ENCODE measurements at places on chromosomes 11 and 22. TPM values are rescaled to one million over a fixed set of nuclear protein-coding genes. Genes with fewer than 3 reads are reported as not detected.

The SLC37A2 gene
- 2.6 TPM for total RNA-seq

The SLC37A4 gene
- total RNA-seq: 5.7 TPM

GRCh38 chr11:134069426-134070341, 812 bp downstream of the JAM3 start:
- peak; percentile 83 for DNase-seq

DNA sequence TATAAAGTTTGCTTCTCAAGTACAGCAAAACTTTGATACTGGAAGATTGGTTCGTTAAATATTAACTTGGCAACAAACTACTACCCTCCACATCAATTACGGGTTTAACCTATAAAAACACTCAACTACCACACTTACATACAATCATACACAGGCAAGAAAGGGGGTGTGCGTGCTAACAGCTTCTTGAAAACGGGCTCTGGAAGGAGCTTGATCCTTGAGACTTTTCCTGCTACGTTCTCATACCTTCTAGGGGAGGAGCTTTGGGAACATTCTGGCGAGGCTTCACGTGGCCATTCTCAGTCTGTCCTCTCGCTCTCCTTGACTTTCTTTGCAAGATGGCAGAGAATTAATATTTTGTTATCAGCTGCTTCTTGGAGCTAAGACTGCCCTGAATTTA, 6.8 kb upstream of the ESAM start:
- no peak for DNase-seq

DNA sequence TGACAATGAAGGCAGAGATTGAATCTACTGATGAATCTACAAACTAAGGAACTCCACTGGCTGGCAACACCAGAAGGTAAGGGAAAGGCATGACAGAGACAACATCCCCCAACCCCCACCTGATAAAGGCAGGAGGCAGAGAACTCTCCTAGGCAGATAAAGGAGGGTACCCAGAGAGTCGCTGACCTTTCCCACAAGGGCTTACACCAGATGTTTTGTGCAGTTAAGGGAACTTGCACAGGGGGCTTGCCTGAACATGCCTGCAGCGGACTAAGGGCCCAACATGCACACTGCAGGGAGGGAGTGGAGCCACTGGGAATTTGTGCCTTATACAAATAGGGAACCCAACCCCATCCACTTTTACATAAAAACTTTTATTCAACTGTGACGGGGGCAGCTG, 1996.9 kb upstream of the RAG2 start:
- DNase-seq: no peak

DNA sequence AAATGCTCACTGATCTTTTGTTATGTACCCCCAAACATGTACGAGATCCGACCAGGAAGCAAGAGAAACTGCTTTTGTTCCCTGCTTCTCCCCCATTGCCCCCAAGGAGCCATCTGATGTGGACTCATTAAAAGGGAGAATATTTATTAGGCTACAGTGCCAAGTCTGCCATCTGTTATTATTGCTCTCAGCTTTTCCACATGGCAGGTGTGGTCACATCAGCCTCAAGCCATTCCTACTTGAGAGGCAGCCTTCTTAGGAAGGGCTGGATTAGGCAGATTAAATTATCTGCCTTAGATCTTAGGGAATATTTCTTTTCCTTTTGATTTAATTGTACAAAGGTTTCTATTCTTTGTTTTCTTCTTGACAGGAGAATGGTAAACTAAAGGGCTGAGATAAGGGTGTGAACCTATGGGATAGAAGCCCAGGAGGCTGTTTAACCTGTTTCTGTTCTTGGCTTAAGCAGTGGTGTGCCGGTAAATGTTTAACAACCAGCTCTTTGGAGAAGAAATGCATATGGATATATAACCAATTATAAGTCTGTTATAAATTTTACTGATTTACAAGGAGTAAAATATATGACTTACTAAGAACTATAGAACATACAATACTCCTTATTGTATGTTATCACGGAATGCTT, 88.8 kb downstream of the PDHX start:
- peak; percentile 45 for DNase-seq

The INS gene
- total RNA-seq: not detected

GRCh38 chr11:108092134-108092533, 29.2 kb upstream of the ACAT1 start:
- DNase-seq: no peak
